ENCODE measurements at places on chromosomes 6 and 20.

DNA sequence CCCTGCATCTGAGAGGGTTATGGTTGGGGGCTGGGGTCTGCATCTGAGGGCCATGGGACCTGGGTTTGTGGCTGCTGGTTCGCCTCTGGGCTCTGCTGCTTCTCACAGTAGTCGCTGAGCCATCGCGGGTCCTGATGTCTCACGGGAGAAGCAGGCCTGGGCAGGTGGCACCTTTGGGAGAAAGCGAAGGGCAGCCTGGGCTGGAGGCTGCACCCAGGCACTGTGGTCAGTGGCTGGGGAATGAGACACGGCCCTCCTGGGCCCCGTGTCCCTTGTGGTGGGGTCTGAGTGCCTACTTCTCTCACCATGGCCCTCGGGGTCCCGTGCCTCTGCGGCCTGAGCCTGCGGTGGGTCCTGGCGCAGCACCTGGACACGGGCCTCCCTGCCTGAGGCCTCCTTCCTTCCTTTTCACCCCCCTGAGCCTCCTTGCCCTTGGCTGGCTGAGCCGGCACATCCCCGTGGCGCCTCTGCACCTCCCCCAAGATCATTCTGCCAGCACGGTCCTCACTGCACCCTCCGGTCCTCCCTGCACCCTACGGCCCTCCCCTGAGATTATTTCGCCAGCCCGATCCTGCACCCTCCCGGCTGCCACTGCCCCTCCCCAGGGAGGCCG is 206.0 kb downstream of the ERMARD start:
- peak; percentile 12 for DNase-seq

- no peak for DNase-seq
Observed at GRCh38 chr6:12342664-12343063, 52.5 kb downstream of the EDN1 start.

DNA sequence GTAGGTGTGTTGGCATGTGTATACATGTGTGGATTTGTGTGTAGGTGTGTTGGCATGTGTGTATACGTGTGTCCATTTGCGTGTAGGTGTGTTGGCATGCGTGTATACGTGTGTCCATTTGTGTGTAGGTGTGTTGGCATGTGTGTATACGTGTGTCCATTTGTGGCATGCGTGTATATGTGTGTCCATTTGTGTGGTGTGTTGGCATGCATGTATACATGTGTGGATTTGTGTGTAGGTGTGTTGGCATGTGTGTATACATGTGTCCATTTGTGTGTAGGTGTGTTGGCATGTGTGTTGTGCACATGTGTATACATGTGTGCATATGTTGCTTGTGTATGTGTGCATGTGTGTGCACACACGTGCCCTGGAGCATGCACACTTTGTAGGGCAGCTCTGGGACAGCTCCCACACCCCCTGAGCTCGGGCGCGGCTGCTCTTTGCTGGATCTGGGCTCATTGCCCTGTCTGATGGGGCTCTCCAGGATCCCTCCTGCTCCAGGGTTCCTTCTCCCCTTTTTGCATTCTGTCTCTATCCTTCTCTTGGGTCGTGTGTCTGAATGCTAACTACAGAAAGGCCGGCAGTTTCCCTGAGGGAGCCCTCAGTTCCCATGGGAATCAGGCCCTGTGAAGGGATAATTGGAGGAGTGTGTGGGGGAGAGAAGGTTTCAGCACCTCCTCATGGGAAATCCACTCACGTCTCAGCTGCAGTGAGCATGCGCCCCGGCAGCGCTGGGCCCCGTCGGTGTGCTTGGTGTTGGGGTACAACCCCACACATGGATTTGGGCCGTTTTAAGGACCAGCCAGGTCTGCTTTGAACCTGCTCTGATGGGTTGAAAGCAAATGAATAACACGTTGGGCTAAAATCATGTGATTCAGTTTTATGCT is 102.0 kb downstream of the ERMARD start:
- DNase-seq: no peak

DNA sequence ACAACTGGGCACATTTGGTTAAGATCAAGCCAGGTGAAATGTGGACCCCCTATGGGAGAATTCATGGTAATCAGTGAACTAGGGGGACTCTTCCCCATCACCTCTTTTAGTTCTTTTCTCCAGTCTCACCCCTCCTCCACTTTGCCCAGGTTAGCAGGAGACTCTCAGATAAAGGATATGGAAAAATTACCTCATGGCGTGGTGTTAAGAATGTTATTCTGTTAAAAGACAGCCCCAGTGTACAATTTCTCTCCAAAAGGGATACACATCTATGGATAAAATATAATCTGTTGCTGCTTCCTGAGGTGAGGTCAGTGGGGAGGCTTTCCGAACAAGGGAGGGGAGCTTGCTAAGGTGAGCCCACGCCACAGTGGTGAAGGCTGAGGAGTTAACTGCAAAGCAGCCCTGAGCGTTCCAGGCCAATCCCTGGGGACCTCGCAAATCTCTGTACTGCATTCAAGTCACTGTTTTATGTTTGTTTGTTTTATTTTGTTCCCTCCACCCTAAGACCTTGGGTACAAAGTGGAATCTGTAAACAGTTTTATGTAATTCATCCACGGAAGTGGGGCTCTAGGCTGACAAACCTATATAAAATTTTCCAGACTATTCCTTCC is 52.0 kb downstream of the ADGRF1 start:
- DNase-seq: no peak

DNA sequence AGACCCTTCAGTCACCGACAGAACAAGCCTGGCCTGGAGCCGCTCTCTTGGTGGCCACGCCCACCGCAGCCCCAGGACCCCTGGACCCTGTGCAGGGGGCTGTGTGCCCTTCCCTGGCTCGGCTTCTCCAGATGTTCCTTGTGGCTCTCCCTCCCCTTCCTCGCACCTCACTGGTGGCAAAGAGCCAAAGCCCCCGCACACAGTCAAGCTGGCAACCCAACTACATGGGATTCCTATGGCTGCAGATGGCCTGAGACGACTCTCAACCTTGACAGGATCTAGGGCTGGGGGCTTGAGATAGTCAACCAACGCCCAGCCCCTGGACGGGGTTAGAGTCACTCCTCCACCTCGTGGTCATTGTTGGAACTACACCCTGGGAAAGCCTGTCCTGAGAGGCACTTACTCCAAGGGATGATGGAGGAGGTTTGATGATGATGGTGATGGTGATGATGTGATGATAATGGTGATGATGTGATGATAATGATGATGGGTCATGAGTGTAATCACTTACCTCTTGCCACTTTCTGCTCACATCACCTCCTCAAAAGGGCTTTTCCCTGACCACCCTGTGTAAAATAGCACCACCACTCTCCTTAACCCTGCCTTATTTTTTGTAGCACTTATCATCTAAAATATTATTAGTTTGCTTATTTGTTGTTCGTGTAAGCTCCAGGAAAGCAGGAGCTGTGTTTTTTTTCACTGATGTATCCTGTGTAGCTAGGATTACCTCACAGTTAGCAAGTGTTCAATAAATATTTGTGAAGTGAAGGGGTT is 278.4 kb downstream of the LRFN2 start:
- DNase-seq: peak; percentile 20

DNA sequence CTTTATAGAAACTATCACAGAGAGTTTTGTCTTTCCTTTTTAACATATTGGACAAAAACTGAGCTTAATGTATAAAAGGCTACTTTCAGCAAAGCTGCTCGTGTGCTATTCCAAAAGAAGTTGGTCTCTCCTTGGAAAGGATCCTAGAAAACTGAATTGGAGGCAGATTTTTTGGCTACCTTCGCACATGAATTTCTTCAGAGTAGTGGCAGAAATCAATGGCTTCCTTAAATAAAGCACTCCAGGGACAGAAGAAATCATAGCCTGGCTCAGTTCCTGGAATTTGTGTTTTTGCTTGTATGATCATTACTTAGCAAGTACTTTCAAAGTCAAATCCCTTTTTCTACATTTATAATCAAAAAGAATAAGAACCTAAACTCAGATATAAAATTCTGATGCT is 780.3 kb downstream of the PHF3 start:
- DNase-seq: no peak

DNA sequence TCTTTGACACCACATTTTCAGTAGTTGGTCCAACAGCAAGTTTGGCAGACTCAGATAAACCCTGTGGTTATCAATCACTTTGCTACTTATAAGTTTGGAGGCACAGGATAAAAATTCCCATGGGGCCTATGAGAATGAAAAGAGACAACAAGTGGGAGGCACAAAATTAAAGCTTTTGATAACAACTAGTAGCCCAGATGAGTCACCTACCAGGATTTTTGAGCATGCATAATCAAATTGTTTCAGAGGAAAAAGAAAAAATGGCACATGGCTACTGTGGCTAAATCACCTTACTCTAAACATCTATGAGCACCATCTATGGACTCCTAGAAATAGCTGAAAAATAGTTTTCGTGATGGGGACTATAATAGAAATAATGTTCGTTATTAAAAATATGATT is 40.8 kb upstream of the BMP5 start:
- no peak for DNase-seq

Data from CD4-positive, alpha-beta T cell treated with Interleukin-15 for 1 hour (primary cell).